Fibroblast of lung (primary cell): ENCODE measurements at places on chromosomes 12 and 14.
A peak's percentile ranks its signal among the peaks of the same experiment; 100 is the strongest.

- DNase-seq: peak; percentile 11
Observed at GRCh38 chr12:49893753-49894750, 9.6 kb downstream of the FAIM2 start.

DNA sequence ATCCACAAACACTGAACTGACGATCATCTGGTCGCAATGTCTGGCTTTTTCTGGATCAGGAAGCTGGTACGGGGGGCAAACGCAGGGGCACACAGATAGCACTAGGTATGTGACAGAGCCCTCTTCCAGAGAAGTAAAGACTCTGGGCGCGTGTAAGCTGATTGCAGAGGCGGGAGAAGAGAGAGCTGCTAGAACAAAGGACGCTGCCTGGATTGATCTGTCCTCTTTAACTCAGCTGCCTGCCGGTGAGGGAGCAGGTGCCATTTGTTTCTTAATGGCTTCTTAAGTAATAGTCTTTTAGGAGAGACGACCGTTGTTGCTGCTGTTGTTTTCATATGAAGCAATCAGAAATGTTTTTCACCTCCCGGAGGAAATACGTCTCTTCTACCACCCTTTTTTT lies 77.3 kb downstream of the GLT1D1 start:
- DNase-seq: no peak

GRCh38 chr12:3600039-3600720 lies 109.2 kb downstream of the PRMT8 start:
- no peak for DNase-seq

DNA sequence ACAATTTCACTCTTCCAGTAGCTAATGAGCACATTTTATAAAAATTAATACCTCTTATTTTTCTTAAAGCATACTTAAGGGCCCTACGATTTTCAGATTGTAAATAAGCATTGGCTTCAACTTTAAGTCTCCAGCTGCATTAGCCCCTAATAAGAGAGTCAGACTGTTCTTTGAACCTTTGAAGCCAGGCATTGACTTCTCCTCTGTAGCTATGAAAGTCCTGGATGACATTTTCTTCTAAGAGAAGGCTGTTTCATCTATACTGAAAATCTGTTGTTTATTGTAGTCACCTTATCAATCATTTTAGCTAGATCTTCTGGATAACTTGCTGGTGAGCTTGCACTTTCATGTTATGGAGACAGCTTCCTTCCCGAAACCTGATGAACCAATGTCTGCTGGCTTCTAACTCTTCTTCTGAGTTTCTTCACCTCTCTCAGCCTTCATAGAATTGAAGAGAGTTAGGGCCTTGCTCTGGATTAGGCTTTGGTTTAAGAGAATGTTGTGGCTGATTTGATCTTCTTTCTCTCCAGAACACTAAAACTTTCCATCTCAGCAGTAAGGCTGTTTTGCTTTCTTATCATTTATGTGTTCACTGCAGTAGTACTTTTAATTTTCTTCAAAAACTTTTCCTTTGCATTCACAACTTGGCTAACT lies 377.1 kb upstream of the RGS6 start:
- no peak for DNase-seq
